Kidney (tissue), 22 donors: ENCODE measurements at places on chromosomes 2 and 18. TPM values are rescaled to one million over a fixed set of nuclear protein-coding genes. Genes with fewer than 3 reads are reported as not detected.

DNA sequence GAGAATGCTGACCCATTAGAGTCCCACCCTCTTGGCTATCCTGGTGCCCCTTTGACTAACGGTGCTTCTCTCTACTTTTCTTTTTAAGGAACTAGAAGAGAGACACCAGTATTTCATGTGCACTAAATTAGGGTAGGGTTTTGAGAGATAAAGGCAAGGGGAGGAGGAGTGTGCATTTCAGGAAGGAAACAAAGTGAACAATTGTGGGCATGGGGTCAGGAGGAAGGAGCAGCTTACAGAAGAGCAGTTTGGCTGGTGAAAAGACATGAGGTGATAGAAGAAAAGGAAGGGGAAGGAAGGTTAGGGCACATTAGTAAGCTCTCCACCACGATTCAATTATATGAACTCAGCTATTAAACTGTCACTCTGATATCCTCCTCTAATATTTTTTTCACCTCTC lies 105.8 kb upstream of the CTAGE1 start:
- no peaks in the 10 kb centered on the region for H3K27me3 ChIP-seq
- H3K36me3 ChIP-seq, result no peaks in the 10 kb centered on the region
- no peak overlapping the region for H3K27ac ChIP-seq
- no peaks in the 10 kb centered on the region for H3K4me1 ChIP-seq
- no peak for DNase-seq

TMEM182 gene
- 6.5 TPM for total RNA-seq

KATNAL2 gene
- 6.9 TPM for total RNA-seq

GRCh38 chr18:50439460-50440015 lies 64.7 kb downstream of the SKA1 start:
- DNase-seq, result no peak
- no peaks in the 10 kb centered on the region for H3K4me1 ChIP-seq
- no peaks in the 10 kb centered on the region for H3K27me3 ChIP-seq

DNA sequence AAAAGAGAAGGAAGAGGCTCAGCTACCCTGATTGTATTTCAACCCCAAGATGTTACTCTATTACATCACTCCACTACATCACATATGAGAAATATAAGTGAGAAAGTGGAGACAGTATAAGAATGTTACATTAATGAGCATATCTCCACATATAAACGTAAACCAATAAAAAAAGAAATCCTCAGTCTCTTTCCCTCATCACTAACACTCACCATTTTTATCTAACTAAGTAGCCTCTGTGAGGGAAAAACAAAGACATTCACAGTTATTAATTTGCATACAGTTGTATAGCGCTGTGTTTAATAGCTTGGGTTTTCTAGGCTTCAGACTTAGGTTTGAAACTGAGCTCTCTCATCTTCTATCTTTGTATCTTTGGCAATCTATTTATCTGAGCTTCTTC lies 489.1 kb upstream of the LRRTM4 start:
- no peak overlapping the region for H3K4me3 ChIP-seq
- H3K27ac ChIP-seq, result no peak overlapping the region
- H3K36me3 ChIP-seq, result no peaks in the 10 kb centered on the region
- no peaks in the 10 kb centered on the region for H3K27me3 ChIP-seq
- DNase-seq, result no peak

DNA sequence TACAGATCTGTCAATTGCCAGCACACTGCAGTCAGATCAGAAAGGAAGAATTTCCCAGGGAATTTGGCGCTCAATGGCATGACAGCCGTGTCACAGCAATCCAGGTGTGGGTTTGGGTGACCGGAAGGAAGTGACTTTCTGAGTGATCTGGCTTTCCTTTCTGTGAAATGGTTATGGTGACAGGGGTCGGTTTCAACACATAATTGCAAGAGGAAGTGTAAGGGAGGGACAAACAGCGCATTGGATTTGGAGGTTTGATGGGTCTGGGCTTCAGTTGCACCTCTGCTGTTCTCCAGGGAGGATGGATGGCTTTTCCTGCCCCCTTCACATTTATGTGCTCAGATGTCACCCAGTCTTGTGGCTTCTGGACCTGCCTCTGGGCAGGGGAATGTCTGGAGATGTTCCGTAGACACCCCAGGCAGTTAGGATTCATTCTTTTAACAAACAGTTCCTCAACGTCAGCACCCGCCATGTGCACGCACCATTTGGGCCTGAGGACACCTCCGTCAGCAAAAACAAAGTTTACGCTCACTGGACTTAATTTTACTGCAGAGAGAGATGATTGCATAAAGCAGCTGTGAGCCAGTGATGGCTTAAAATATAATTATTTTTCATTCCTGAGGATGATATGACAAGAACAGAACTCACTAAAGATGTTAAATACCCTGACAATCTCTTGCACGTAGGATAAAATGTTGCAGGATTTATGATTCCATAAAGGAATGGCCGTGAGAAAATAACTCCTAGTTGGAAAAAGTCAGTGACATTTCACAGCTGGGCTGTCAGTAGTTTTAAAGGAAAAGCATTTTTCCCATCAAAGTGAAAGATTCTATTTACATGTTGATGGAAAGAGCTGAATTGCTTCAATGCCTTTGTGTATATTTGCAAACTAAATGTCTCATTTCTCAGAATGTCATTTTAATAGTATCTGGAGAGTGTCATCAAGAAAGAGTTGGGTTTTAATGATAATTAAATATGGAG lies 36.9 kb downstream of the MBP start:
- no peaks in the 10 kb centered on the region for H3K27me3 ChIP-seq
- H3K4me1 ChIP-seq, result peaks cover under 1% of the 10 kb centered on the region
- peaks cover 6% of the 10 kb centered on the region for H3K36me3 ChIP-seq

GRCh38 chr2:176585791-176586190 lies 316.5 kb downstream of the MTX2 start:
- no peak for DNase-seq
- no peak overlapping the region for H3K27ac ChIP-seq
- no peaks in the 10 kb centered on the region for H3K36me3 ChIP-seq

CAPN14 gene
- total RNA-seq, result 0.25 TPM

TRMT61B gene
- 14.4 TPM for total RNA-seq

AQP12A gene
- not detected for total RNA-seq

GNAL gene
- total RNA-seq, result 9.7 TPM

- H3K36me3 ChIP-seq, result no peaks in the 10 kb centered on the region
- DNase-seq, result no peak
- H3K4me3 ChIP-seq, result no peak overlapping the region
- no peaks in the 10 kb centered on the region for H3K4me1 ChIP-seq
- no peaks in the 10 kb centered on the region for H3K27me3 ChIP-seq
- no peak overlapping the region for H3K27ac ChIP-seq
These were observed 29.4 kb downstream of the PDCL3 start for GRCh38 chr2:100592226-100592625.

LIMS3 gene
- 1.5 TPM for total RNA-seq

GRCh38 chr2:127985026-127985734 lies 42.7 kb downstream of the SAP130 start:
- no peaks in the 10 kb centered on the region for H3K27me3 ChIP-seq
- peaks cover 11% of the 10 kb centered on the region for H3K36me3 ChIP-seq
- no peak overlapping the region for H3K27ac ChIP-seq
- H3K4me1 ChIP-seq, result no peaks in the 10 kb centered on the region
- no peak overlapping the region for H3K4me3 ChIP-seq

DNA sequence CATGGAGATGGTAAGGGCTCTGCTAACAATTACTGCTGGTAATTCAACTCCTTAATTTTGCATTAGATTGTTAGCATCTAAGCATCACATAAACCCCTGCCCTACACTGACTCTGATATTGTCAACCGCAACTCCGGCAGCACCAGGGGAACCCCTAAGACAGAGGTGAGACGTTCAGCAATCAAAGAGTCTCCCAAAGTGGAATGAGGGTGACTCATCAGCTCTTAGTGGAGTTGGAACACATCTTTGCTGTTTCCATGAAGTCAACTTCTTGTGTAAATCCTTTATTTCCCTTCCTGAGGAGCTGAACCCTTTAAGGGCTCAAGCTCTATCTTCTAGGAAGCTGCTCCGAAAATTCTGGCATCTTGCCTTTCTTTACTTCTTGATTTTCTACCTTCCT lies 52.1 kb downstream of the ABCG8 start:
- H3K36me3 ChIP-seq, result peaks cover 5% of the 10 kb centered on the region
- no peak overlapping the region for H3K4me3 ChIP-seq
- no peaks in the 10 kb centered on the region for H3K4me1 ChIP-seq
- no peak for DNase-seq

GRCh38 chr2:231306791-231307393 lies 88.6 kb upstream of the B3GNT7 start:
- no peaks in the 10 kb centered on the region for H3K36me3 ChIP-seq
- no peaks in the 10 kb centered on the region for H3K27me3 ChIP-seq
- no peak overlapping the region for H3K27ac ChIP-seq
- DNase-seq, result no peak
- H3K4me1 ChIP-seq, result no peaks in the 10 kb centered on the region

PREPL gene
- total RNA-seq, result 67.9 TPM

DNA sequence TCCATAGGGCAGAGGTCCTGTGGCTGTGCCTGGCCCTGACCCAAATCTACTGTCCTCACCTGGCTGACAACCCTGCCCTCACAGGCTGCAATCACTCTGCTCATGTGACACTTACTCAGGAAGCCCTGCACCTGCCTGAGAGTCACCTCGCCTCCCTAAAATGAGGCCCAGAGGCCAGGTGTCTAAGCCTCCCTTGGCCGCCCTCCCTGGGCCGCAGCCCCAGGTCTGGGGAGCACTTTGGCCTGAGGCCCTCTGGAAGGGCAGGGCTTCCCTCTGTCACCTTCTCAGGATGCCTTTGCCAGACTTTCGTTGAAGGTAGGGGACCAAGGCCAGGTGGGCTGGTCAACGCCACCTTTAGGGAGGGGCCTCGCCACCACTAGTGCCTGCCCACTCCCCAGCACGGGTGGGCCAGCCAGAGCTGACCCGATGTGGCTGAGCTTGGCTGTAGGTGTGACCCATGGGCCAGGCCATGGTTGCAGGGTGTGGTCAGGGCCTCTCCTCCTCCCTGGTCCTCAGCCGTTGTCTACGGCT lies 6.1 kb upstream of the GPC1 start:
- H3K4me1 ChIP-seq, result no peaks in the 10 kb centered on the region
- H3K27ac ChIP-seq, result no peak overlapping the region
- H3K4me3 ChIP-seq, result no peak overlapping the region
- H3K36me3 ChIP-seq, result no peaks in the 10 kb centered on the region

- no peaks in the 10 kb centered on the region for H3K27me3 ChIP-seq
- no peak for DNase-seq
- H3K27ac ChIP-seq, result no peak overlapping the region
- H3K4me1 ChIP-seq, result no peaks in the 10 kb centered on the region
- H3K36me3 ChIP-seq, result no peaks in the 10 kb centered on the region
- H3K4me3 ChIP-seq, result no peak overlapping the region
These were observed 130.3 kb upstream of the CTAGE1 start for GRCh38 chr18:22547807-22548561.

LINC00305 gene
- not detected for total RNA-seq

GRCh38 chr2:41914936-41915335 lies 132.9 kb upstream of the PKDCC start:
- no peak overlapping the region for H3K4me3 ChIP-seq
- H3K4me1 ChIP-seq, result no peaks in the 10 kb centered on the region
- no peaks in the 10 kb centered on the region for H3K27me3 ChIP-seq

GRCh38 chr18:77469131-77469530 lies 219.5 kb downstream of the GALR1 start:
- H3K4me1 ChIP-seq, result no peaks in the 10 kb centered on the region
- H3K27me3 ChIP-seq, result no peaks in the 10 kb centered on the region
- no peaks in the 10 kb centered on the region for H3K36me3 ChIP-seq
- H3K27ac ChIP-seq, result no peak overlapping the region

DNA sequence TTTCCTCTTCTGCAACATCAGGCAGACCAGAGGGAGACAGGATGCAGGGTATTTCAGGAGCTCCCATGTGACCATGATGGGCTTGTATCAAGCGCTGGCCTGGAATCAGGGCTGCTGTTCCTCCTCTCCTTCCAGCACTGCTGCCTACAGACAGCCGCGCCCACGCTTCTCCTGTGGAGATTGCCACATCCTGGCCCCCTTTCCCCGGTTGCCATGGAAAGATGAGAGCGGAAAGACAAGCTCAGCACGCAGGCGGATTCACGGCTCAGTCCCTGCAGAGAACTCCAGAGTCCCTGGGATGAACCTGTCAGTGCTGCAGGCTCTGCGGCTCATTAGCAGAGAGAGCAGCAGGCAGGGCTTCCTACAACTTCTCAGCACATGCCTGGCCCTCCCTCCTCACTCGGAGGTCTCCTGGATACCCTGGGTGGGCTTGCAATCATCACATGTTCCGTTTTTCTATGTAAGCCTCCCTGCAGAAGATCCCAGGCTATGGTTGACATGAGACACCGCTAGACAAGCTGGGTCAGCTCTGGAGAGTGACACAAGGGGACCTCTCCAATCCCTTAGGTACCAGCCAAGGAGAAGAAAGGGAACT lies 497.8 kb upstream of the MYT1L start:
- H3K4me1 ChIP-seq, result no peaks in the 10 kb centered on the region
- H3K27ac ChIP-seq, result no peak overlapping the region
- H3K4me3 ChIP-seq, result no peak overlapping the region
- H3K36me3 ChIP-seq, result no peaks in the 10 kb centered on the region

ACSL3 gene
- total RNA-seq, result 58.8 TPM

DNA sequence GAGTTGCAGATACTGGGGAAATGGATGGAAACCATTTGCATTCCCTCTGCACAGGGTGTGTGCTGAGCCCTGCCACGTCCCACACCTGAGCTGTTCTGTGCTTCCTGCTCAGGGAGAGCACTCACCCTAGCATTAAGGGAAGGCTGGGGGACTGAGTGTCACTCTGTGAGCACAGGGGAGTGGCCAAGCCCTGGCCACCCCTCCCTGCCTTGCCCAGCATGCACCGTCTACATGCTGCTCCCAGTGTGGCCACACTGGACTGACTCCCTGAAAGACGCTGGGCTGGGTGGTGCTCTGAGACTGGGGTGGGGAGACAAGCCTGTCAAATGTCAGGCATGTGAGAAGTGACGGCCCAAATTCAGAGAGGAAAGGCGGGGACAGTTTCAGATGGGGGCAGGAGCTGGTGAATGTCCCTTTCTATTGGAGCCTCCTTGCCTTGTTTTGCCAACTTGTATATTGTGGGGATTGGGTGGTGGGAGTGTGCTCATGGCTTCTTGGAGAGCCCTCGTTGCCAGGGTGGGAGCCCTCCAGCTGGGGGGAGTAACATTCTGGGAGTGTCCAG lies 298.4 kb upstream of the HS6ST1 start:
- DNase-seq, result no peak
- H3K27ac ChIP-seq, result no peak overlapping the region
- no peaks in the 10 kb centered on the region for H3K4me1 ChIP-seq
- H3K4me3 ChIP-seq, result no peak overlapping the region
- H3K36me3 ChIP-seq, result no peaks in the 10 kb centered on the region

DNA sequence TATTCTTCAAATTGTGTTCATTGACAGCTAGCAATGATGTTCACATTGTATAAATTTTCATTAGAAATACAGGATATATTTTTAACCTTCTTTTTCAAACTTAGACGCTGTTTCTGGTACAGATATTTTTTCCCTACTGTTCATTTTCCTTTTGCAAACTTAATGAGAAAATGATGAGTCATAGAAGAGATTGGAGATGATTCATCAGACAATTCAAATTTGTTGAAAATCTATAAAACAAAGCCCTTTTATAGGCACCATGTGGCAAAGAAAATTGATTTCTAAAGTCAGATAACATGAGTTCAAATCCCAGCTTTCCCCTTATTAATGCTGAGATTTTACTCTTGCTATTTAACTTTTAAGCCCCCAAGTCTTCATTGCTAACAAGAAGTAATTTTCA lies 728.8 kb upstream of the DDX18 start:
- no peak overlapping the region for H3K27ac ChIP-seq
- H3K4me3 ChIP-seq, result no peak overlapping the region
- no peak for DNase-seq
- H3K27me3 ChIP-seq, result no peaks in the 10 kb centered on the region
